GOT3 (cell line): ENCODE measurements at places on chromosomes 2 and 18.

DNA sequence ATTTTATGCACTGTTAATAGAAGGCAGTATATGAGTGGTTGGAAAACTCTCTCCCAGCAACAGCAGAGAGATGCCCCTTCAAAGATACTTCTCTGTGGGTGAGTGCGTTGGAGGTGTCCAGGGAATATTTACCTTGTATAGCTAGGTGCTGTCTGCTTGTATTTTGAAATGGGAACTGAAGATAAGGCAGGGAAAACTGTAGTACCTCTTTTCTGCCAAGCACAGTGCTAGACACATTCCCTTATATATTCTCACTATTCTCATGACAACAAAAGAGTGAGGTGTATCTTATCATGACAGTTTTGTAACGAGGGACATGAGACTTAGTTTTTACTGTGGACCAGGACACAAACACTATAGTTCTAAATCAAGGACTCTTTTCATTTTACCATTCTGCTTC, 2.1 kb downstream of the TTC39C start:
- no peak for DNase-seq

DNA sequence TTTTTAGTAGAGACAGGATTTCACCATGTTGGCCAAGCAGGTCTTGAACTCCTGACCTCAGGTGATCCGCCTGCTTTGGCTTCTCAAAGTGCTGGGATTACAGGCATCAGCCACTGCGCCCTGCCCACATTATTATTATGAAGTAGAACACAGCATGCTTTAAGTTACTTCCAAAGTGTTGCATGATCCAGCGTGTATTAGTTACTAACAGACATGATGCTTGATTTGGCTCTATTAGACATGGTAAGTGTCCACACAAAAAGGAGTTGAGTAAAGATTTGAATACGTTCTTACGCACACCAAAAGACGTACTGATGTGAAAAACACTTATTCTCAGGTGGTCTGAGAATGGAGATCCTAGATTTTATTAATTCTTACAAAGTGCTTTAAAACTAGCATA, 50.0 kb downstream of the SLC38A11 start:
- no peak for DNase-seq

- peak; percentile 21 for DNase-seq
Observed at GRCh38 chr18:76620321-76621170, 125.5 kb upstream of the ZNF516 start.

GRCh38 chr2:238596571-238597551, 170.1 kb downstream of the ASB1 start:
- no peak for DNase-seq

DNA sequence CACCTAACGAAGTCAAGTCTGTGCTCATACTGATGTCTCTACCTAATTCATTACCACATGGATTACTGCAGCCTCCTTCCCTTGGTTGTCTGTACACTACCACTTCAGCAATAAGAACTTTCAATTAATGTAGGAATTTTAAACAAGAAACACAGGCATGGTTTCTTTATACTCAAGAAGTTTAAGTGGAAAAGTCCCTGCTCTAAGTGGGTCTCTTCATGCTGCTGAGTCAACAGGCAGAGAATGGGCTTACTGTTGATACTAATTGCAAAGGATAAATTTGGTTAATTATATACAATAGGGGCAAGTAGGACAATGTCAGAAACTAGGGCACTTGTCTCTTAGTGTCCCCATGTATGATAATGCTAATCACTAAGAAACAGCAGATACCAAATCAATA, 392.6 kb downstream of the DSEL start:
- DNase-seq, result no peak

GRCh38 chr2:55742996-55743395, 49.4 kb upstream of the PNPT1 start:
- no peak for DNase-seq

- DNase-seq, result no peak
Observed at GRCh38 chr2:120123090-120123489, 100.1 kb downstream of the TMEM185B start.
